ENCODE measurements at places on chromosomes 5 and 9.

DNA sequence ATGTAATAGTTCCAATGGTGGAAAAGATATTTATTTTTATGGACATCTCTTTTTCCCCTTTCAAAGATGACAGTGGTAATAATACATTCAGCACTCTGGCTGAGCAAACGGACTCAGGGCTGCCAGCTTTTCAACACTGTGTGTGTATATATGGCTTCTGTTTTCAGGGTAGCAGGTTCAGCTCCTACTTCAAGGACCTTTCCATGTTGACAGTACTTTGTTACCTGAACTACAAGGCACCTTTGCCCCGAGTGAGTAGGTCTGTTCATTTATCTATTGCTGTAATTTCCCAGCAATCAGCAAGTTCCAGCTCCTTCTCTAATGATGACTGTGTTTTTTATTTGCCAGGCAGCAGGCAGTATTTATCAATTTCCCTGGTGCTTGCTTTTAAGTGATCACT, 387.4 kb upstream of the KIF2A start:
- DNase-seq = no peak

DNA sequence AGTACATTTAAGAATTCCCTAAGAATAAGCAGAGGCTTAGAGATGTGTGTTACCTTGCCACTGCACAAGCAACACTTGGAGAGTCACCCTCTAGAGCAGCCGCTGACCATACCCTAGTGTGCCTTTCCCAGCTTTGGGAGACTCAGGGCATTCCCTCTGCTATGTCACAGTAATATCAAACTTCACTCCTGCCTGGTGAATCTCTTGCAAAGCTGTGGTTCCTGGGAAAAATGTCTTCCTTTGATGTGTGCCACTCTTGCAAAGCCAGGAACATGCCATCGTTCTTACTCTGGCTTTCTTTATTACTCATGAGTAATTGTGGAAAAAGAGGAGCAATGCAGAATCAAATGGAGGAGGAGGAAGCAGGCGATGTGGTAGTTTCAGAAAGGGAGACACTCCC, 173.2 kb downstream of the CCDC192 start:
- DNase-seq = no peak

GRCh38 chr5:168302785-168303184, 11.3 kb downstream of the WWC1 start:
- DNase-seq = no peak

DNA sequence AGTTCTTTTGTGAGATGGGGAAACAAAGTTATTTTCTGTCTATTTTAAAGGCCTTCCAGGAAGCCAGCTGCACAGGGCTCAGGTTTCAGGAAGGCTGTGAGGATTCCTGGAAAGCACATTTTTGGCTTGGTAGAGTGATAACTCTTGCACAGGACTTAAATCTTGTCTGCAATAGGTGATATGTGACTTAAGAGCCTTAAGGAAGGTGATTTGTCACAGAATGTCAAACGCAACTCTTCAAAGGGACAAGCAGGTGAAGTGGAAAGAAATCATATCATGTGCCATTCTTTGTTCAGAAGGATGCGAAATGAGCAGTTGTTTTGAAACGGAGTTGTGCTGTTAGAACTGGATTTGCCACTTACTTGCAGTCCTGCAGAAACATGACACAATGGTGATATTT, 459.3 kb downstream of the MAT2B start:
- DNase-seq = no peak

GRCh38 chr9:78567693-78568092, 270.8 kb downstream of the PSAT1 start:
- no peak for DNase-seq

DNA sequence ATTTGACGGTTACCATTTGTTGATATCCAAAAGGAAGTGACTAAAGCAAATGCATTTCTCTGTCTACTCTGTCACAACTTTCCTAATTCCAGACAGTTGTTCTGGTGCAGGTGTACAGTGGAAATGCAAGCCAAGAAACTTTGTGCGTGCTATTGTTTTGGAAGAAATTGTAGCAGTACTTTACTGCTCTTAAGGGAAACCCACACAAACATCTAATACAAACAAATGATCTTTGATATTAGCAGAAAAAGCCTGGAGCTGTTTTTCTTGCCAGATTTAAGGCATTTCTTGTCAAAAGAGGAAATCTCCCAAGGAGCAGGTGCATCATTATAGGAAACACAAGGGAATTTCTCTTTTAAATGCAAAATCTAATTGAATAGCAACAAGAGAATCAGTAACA, 2.0 kb downstream of the SNCAIP start:
- no peak for DNase-seq

GRCh38 chr5:124546643-124547042, 199.8 kb downstream of the ZNF608 start:
- no peak for DNase-seq

DNA sequence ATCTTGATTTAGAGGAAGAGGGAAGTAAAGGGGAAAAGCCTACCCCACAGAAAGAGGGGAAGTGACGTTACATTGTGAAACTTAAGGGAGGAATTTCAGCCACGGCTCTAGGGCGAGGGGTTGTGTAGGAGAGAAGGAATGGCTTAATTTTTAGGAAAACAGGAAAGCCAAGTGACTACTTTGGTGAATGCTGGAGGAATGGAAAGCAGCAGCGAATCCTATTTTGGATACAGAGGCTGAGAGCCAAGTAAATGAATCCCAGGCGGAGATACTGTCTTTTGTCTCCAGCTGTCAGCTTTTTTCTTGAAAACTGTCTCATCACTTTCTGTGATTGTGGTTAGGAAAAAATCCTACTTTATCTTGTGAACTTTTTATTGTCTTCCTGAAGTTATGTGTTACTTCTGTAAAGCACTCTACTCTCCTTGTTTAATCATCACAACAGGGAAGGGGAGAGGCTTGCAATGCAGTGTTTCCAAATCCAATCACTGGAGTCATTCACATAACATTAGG, 188.4 kb downstream of the TSSK1B start:
- no peak for DNase-seq

- DNase-seq = no peak
Observed at GRCh38 chr9:93361995-93362394, 89.5 kb upstream of the FAM120A start.

- no peak for DNase-seq
Observed at GRCh38 chr9:135707252-135708138, 5.5 kb downstream of the KCNT1 start.

GRCh38 chr9:113219186-113219936, 1.7 kb downstream of the FKBP15 start:
- DNase-seq = peak; percentile 39

DNA sequence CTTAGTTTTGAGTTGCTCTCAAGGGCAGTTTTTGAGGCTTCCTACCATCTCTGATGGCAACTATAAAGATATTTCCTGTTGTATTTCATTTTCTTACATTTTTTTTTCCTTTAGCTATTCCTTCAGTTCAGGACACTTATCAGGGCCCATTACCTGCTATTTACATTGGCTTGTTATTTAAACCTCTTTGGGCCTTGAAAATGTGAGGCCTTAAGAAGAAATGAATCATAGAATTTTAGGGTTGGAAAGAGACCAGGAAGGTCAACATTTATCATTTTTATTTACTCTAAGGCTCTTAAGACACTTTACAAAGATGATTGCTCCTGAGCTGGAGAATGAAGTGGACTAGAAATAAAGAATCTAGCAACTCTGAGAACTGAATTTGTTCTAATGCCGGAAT, 335.2 kb downstream of the DTWD2 start:
- no peak for DNase-seq

- peak; percentile 55 for DNase-seq
Observed at GRCh38 chr5:138573949-138574670, 1.1 kb downstream of the HSPA9 start.

- DNase-seq = no peak
Observed at GRCh38 chr5:103464835-103465484, 97.6 kb downstream of the NUDT12 start.

DNA sequence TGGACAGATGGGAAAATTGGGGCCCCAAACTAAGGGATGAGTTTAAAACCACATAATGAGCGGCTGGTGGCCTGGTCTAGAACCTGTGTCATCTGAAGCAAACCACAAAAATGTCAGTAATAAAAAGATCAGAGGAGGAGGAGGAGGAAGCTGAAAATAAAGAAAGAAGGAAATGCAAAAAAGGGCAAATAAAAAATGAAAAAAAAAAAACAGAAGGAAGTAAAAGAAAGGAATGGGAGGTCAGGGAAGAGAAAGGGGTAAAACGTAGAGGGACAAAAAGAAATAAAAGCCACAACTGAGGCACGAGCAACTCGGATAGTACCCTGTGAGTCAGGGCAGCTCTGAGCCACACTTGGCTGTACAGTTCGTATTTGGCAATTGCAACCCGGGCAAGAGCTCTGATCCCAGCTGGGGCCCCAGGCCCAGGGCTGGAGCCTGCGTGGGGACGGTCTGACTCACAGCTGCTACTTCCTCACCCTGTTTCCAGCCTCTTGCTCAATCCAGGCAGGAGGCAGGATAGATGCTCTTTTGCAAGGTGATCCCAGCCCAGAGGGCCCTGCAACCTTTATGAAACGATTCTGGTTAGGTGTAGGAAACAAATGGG, 137.9 kb upstream of the TRIM32 start:
- DNase-seq = no peak

- peak; percentile 45 for DNase-seq
Observed at GRCh38 chr9:136138566-136138965, 19.9 kb upstream of the TMEM250 start.

DNA sequence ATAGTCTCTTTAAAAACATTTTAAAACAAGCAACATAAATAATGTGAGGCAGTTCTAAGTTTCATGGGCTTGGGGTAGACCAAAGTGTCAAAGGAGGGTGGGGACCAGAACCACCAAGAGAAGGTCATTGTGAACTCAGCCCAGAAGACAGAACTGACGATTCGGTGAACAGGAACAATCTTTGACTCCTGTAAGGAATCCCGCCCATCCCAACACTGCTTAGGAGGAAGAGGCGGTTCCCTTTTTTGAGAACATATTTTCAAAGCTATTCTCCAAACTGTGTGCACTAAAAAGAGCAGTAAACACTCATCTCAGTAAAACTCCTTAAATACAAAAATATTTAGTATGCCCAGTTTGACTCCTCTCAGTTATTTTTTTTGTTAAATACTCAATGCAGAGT, 176.5 kb upstream of the TLE4 start:
- DNase-seq = no peak

- DNase-seq = no peak
Observed at GRCh38 chr9:91421971-91422757, 1.5 kb downstream of the NFIL3 start.

DNA sequence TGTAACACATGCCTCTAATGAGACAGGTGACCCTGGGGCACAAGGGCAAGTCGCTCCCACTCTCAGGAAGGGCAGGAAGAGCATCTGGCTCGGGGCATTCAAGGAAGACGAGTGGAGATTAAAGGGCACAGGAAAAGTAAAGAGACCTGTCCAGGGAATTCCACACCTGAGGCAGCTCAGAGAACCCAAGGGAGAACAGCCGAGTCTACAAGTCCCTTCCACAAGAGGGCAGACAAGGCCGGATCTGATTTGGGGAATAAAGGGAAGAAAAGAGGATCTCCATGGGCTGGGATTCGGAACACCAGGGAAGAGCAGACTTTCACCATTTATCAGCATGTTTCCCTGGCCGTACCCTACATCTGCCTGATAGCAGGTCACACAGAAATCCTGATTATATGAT, 28.1 kb downstream of the GPX3 start:
- DNase-seq = no peak

DNA sequence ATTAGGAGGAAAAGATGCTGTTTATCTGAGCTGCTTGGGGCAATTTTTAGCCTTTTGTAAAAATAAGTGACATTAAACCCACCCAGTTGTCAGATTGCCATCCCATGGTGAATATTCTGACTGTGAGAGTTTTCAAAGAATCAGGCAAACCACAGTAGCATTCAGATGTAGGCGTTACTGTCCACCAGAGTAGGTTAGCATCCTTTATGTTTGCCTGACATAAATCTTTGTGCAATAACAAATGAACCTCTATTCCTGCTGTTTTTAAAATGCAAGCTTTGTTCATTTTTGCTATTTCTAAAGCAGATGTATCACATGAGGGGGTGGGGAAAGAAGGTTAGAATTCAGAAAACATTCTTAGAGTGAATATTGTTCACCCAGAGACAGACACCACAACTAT, 427.8 kb downstream of the CDH9 start:
- no peak for DNase-seq

DNA sequence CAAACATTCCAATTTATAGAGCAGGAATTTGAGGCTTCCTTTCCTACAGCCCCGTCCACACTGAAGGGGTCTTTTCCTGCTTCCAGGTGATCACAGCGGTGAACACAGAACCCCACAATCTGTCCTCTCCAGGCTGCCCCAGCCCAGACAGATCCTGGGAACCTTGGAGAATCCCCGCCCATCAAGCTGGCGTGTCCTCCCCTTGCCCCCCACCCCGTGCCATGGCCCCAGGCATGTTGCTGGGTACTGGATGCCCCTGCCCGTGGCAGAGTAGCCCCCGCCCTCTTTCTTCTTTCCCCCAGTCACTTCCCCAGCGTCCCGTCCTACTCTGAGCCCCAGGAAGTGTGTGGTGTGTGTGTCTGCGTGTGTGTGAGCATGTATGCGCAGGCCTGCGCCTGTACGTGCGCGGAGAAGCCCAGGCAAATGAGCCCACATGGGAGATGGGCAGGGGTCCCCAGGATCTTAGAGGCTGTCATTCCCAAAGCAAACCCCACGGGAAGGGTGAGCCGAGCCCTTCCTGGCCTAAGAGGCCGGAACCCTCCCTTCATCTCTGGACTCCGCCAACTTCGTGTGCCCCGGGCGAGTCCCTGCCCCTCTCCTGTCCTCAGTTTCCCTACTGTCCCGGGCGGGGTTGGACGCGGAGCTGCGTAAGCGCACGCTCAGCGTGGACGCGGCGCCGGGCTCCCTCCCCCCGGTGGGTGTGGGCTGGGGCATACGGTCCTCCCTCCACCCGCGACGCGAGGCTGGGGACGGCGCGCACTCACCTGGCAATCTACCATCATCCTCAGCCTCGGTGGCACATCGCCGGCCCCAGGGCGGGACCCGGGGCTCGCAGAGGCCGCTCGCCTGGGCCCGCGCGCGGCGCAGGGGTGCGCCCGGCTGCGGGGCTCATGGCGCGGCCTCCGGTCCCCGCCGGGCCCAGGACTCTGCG, 15.2 kb downstream of the GBGT1 start:
- no peak for DNase-seq

- no peak for DNase-seq
Observed at GRCh38 chr9:133990366-133991213, 1.5 kb downstream of the VAV2 start.

DNA sequence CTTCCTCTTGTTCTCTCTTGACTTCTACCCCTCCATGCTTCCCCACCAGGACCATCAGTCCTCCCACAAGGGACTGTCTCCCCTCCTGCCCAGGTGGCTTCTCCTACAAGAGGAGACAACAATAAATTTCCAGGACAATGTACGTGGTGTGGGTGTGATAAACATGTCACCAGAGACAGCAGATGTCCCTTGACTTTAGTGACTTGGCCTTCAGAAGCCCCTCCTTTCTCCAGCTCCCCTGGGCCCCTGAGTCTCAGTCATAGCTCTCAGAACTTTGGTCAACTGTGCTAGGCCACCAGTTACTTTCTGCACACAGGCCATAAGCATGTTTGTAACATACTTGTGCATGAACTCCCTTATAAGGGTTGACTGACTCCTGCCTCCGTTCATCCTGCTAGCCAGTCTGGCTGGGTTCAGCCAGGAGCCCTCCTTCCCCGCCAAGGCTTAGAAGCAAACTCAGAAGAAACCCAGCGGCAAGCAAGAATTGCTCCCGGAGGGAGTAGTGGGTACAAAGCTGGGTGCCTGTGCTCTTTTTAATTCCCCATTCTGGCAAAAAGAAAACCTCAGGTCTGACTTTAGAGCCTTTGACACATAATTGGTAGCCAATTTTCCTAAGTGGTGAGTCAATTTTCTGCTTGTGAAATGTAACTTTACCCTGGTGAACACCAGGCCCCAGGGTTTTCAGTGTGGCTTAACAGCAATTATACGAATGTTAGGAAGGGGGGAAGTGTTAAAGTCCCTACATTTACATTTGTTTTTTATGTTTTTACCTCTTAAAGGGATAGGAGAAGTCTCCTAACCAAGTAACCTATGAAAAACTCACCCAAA, 49.2 kb downstream of the EBF1 start:
- DNase-seq = no peak
